ENCODE measurements at places on chromosomes 7 and 10.

DNA sequence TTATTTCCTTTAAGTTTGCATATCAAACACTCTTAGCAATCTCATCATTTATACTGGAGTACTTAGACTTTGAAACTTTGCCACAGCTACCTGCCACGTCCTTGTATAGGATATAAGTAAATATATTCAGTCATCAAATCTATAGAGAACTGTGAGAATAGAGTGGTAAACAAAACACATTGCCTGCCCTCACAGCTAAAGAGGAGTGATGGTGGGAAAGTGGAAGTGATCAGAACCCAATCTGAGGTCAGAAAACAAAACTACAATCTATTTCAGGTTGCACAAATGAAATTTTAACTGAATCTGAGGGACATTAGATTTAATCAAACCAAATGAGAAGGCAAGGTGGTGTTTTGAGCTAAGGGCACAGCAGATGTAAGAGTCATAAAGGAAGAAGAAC, 74.8 kb downstream of the ZEB1 start:
- DNase-seq, result no peak

GRCh38 chr10:78719276-78719675, 349.5 kb upstream of the ZMIZ1 start:
- DNase-seq, result no peak

DNA sequence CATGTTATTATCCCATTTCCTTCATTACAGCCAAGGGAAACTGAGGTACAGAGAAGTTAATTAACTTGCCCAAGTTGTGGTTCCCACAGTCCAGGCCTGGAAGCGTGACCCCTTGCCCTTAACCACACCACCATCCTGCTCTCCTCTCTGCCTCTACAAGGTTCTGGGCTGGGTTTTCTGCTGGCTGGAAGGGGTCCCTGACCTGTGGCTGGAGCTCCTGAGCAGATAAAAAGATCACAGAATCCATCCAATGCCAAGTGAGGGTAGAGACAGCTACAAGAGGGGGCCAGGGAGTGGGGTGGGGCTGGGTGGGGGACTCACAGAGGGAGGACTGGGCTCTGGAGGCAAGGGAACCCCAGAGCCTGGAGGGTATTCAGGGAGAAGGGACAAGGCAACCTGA, 9.7 kb downstream of the ASB10 start:
- no peak for DNase-seq

- no peak for DNase-seq
Measured at GRCh38 chr10:14616465-14616864, 158.2 kb downstream of the FAM107B start.

DNA sequence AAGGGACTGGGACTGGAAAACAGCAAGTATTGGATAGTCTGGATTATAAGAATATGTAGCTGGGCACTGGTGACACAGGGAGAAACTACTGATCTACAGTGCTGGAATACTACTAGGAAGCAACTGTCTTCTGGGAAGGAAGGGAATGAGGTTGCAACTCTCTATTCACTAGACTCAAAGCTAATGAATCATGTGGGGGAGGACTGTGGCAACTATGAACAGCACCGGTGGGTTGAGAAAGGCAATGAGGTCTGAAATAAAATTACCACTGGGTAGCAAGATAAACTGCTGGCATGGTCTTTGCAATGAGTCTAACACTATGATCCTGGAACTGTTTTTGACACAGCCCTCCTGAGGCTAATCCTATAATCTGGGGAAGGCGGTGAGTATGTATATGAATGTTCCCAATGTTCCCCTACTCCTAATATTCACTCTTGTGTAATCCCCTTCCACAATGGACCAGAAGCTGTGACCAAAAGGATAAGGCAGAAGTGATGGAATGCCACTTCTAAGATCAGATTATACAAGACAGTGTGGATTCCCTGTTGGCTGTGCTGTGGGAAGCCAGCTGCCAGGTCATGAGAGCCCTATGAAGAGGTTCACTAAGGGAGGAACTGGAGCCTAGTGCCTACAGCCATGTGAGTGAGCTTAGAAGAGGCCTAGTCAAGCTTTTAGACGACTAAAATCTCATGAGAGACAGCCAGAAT, 101.3 kb upstream of the DNAJB12 start:
- no peak for DNase-seq

GRCh38 chr7:117675497-117676435, 195.9 kb downstream of the CFTR start:
- no peak for DNase-seq

DNA sequence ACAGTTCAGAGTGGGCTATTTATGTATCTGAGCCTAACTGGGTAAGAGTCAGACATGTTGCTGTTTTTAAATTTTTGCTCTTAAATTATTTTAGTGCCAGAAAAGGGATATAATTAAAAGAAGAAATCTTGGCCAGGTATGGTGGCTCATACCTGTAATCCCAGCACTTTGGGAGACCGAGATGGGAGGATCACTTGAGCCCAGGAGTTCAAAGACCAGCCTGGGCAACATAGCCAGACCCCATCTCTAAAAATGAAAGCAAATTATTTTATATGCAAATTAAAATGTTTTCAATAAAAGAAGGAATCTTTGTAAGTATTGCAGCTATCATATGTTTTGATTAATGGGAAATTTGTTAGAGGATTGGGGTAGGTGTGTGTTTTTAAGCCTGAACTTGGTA, 39.3 kb downstream of the BNIP3 start:
- no peak for DNase-seq

- DNase-seq, result no peak
Measured at GRCh38 chr10:64682043-64682442, 1160.8 kb downstream of the REEP3 start.

GRCh38 chr7:38411404-38411803, 138.0 kb upstream of the TARP start:
- DNase-seq, result peak; percentile 2

- DNase-seq, result no peak
Measured at GRCh38 chr10:35641676-35642034, 441 bp downstream of the FZD8 start.

- DNase-seq, result peak; percentile 83
Measured at GRCh38 chr7:22549667-22550513, 49.9 kb upstream of the STEAP1B start.

DNA sequence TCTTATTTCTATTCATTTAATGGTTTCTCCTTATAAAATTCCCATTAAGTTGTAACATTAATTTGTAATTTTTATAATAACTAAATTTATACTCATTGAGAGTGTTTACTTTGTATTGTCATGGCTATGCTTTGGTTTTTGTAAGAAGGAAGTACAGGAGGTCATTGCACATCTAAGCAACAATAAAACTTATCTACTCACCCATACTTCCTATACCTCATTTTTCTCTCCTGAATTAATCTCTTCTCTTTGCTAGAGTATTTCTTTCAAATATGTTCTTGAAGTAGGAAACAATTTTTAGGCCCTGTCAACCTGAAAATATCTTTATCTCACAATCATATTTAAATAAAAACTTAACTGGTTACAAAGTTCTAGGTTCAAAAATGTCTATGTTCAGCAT, 95.4 kb upstream of the WDR11 start:
- DNase-seq, result no peak

GRCh38 chr10:103281753-103282152, 4.8 kb downstream of the INA start:
- DNase-seq, result peak; percentile 86
